ENCODE measurements at places on chromosomes 3 and 15.

DNA sequence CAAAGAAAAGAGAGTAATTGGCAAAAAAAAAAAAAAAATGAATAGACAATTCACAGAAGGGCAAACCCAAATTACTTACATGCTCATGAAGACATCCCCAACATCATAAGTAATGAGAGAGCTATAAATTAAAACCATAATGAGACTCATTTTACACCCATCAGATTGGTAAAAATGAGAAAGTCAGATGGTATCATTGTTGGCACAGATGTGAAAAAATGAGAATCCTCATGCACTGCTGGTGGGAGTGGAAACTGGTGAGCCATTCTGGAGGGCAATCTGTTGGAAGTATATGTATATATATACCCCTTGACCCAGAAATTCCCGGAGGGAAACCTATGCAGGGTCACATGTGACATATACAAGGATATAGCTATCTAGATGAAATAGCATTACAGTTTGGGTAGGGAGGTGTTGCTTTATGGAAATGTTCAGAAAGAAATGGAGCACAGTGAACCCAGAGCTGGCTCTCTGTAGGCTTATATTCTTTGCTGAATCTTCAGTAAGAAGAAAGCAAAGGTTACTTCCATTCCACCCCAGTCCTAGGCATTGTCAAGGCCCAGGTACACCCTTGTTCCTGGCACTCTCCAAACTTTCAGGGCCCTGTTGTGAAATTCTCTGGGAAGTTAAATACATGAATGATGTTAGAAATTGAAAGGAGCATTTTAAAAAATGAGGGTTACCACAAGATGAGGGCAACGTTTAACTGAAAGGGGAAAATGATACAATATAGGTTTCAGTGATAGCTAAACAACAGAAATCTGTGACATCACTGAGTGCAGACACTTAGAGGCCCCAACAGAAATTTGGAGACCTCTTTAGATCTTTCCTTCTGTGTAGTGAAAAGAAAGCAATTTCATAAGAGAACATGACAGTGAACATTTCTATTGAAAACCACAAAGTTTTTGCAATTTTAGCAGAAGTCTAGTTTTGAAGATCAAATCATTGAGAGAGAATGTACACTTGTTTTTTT, 132.7 kb upstream of the TPRG1 start:
- no peak for DNase-seq

DNA sequence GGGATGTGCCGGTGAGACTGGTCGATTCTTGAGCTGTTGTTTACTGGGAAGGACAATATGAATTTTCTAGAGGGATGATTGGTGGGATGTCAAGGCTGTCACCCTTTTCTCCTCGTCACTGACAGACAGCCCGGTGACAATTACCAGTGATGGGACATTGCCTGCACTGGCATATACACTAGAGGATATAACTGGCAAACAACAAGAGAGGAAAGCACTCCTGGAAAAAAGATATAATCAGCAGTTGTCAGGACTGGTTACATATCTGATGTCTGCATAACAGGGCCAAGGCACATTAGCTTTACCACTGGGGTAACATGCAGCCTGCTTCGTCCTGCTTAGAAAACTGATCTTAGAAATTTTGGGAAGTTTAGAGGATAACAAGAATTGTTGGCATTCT, 131.1 kb downstream of the ROBO2 start:
- no peak for DNase-seq

GRCh38 chr15:51735228-51736010, 2.0 kb downstream of the LYSMD2 start:
- no peak for DNase-seq

GRCh38 chr3:183825456-183826161, at the start of gene MAP6D1:
Gene MAP6D1, minus strand, starts transcription at chr3:183825577. Its CDS starts 30 bp downstream, at chr3:183825547.
- DNase-seq, result peak; percentile 79

DNA sequence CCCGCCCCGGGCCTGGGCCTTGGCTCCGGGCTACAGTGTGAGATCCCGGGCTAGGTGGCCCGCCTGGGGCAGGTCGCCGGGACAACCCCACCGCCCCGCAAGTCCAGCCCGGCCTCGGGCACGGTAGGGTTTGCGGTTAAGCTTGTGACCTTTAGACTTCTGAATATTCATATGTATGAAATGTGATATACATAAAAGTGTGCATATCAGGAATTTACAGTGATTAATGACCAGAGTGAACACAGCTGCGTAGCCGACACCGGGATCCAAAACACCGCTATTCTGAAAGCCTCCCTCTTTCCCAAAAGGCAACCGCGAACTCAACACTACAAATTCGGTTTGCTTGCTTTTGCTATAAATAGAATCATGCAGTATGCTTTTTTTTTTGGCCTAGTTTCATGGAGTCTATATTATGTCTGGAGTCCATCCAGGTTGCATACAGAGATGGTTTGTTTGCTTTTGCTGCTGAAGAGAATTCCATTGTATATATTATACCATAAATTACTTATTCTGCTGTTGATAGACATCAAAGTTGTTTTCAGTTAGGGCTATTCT, 636 bp upstream of the SNRPA1 start:
- DNase-seq, result no peak

GRCh38 chr3:66537735-66538134, 36.9 kb upstream of the LRIG1 start:
- DNase-seq, result no peak

GRCh38 chr3:152196782-152197181, 71.9 kb upstream of the MBNL1 start:
- DNase-seq, result no peak

GRCh38 chr3:4613366-4613765, 120.2 kb downstream of the ITPR1 start:
- no peak for DNase-seq

DNA sequence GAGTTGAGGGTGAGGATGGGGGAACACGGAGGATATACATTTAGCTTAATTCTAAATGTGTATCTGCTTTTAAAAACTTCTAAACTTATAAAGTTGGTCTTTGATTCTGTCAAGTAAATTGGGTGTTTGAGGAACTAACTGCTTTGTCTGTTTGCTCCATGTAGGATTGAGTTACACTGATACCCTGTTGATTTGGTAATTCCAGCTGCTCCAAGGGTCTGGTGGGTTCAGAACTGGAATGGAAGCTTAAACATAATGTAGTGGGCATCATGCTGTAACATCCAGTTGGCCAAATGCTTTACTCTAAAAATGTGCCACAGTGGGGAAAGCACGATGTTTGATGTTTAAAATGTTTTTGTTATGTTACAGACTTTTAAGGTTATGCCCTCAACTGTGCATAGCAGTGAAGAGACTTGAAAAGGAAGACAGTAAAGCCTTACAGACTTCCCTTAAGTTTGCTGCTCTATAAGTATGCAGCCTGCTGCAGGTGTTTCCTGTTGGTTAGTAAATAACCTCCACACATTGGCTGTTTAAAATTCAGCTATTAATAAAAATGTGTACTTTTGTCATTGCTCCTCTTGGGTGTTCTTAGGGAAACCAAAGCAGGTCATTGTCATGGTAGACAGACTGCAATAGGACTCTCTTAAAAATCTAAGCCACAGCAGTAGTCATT, 5.9 kb upstream of the EDEM1 start:
- DNase-seq, result no peak

- no peak for DNase-seq
Measured at GRCh38 chr3:166291186-166291955, 454.1 kb upstream of the BCHE start.

GRCh38 chr3:147921051-147921450, 511.9 kb downstream of the ZIC1 start:
- no peak for DNase-seq

DNA sequence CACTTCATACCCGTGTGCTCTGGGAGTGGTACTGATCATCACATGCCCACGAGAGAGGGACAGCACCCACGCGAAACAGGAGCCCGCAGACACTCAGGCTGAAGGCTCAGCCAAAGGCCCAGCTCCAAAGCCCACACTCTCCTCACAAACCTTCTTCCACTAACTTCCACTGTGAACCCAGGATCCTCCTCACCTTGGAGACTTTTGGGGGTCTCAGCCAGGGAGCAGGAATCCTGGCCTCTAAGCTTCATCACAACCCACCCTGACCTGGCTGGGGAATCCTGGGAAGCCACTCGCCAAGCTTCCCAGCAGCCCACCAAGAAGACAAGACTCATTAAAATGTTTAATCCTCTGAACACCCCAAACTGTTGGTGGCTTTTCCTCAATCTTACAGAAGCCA, 421.2 kb downstream of the OCA2 start:
- DNase-seq, result no peak

GRCh38 chr15:94692710-94693109, 461.3 kb downstream of the MCTP2 start:
- DNase-seq, result no peak

- no peak for DNase-seq
Measured at GRCh38 chr3:122694966-122695365, 14.3 kb downstream of the PARP14 start.

DNA sequence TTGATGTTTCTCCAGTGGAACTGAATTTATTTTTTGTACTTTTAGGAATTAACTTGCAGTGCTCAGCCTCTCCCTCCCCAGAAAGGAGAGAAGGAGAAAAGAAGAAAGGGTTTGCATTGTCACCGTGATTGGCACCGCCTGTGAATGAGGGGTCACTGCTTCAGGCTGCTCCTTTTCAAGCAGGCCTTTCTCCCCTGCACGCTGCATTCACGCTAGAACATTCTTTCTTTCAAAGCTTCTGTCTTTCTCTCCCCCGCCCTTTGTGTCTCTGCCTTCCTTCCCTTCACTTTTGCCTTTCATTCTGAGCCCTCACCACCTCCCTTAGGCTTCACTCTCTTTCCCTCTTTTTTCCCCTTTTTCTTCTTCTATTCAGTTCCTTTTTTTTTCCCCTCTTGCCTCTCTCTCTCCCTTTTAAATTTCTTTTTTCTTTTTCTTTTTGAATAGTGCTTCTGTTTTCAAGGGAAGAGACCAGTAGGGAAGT, 42.4 kb downstream of the ZNF710 start:
- no peak for DNase-seq

GRCh38 chr3:106161246-106161645, 292.4 kb upstream of the CBLB start:
- DNase-seq, result peak; percentile 58

DNA sequence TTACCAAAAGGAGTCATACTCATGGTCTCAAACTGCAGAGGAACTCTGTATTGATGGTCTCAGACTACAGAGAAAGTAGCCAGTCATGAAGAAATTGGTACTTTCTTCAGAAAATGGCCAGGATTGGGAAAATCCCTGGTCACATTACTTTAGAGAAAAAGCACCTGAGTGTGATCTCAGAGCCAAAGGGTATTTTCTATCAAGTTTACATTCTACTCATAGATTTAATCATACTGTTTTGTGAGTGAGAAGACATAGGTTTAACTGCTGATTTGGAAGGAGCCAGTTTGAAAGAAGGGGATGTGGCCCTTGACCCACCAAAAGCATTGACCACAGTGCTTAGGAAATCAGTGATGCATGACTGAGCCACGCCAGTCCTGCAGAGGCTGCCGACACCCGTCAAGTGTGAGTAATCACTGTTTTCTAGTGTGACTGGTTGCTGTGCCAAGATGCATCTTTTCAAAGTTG, 203.6 kb downstream of the AKAP13 start:
- DNase-seq, result no peak

DNA sequence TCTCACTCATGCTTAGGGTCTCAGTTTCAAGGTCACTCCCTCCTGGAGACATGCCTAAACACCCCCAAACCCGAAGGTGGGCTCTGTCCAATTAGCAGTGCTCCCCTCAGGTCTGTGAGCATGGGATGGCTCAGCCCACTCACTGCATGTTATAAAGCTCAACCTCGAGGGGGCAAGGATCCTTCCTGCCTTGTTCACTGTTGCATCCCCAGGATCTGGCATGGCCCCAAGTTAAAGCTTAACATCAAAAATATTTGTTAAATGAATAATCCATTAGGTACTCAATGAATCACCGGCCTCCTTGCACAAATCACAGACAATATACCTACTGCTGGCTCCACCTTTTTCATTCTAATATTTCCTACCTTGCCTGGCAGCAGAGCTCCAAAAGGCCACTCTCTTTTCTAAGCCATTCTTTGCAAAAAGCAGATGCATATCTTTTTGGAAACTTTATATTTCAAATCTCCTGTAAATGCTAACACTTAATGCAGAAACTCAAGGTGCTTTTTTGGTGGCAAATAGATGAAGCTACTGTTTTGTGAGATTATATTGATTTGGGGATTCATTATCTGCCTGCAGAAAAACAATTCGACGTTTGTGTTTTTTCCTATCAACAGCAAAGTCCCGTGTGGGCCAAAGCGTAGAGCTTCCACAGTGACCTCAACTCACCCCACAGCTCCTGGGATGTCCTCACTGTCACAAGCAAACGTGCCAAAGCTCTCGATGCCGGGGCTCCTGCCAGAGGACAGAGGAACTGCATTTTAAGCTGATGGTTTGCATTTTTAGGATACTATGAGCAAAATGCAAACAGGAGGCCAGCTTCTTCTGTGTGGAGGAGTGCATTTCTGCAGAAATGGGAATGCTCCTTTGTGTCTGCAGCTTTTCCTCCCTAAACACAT, 35.4 kb downstream of the PCOLCE2 start:
- peak; percentile 38 for DNase-seq

- no peak for DNase-seq
Measured at GRCh38 chr3:18378218-18378617, 46.9 kb downstream of the SATB1 start.

DNA sequence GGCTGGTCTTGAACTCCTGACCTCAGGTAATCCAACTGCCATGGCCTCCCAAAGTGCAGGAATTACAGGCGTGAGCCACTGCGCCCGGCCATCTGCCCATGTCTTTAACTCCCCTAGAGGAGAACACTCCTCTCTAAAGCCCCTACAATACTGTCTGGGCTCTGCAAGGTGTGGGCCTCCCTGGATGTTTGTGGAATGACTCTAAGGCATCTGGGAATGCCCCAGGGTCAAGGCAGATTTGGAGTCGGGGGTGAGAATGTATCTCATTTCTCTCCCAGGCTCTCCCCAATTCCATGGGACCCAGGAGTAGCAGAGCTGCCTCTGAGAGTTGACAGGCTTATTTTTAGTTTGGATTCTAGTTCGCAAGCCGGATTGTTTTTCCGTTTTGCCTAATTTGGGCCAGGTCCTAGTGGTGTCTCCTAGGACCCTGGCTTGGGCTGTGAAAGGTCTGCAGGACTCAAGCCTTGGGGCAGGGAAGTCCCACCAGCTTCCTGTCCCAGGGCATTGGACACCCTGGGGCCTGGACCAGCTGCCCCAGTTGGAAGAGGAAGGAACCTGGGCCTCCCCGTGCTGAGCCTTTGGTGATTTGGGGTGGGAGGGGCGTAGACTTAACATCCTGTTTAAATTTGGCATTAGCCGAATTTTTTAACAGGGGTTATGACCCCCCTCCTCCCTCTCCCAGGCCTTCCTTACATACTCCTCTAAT, 53.5 kb downstream of the MAGEF1 start:
- no peak for DNase-seq

GRCh38 chr15:79549196-79549595, 117.1 kb downstream of the MINAR1 start:
- no peak for DNase-seq

DNA sequence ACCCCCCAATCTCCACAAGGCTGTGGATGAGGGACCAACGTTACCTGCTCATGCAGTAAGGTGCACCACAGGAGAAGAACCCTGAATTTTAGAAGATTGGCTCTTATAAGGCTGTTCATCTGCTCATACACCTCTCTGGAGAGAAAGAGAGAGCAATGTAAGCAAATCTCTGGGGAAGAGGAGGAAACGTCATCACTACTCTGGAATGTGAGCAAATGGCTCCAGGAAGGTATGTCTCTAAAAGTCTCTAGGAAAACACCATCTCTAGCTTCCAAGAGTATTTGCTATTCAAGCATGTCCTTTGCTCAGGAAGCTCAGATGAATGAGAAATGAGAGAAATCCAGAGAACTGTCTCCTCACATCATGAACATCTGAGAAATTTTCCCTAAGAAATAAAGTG, 235.4 kb downstream of the TBL1XR1 start:
- DNase-seq, result peak; percentile 38
